Activated naive CD4-positive, alpha-beta T cell treated with Interleukin-2 at 50 U/mL for 16 hours (primary cell): ENCODE measurements at places on chromosomes 3 and 15.
A peak's percentile ranks its signal among the peaks of the same experiment; 100 is the strongest.

GRCh38 chr3:10983219-10983916 lies 9.2 kb upstream of the SLC6A1 start:
- DNase-seq: peak; percentile 3

DNA sequence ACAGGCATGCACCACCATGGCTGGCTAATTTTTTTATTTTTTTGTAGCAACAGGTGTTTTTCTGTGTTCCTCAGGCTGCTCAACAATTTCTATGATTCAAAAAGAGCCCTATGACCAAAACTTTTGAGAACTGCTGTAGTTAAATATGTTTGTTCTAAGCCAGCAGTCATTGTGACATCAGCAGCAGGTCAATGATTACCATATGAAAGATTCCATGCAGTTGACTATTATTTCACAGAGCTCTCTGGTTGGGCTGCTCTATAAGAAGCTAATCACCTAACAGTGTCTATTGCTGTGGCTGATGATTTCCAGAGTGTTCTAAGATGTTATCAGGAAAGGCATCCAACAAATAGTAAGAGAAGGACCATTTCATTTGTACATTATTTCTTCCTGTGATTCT lies at the start of gene CCDC54:
Gene CCDC54 (plus strand): TSS at position 289 of the 400 bp plus-strand sequence. CDS start 149 bp downstream, outside the sequence.
- DNase-seq: no peak

DNA sequence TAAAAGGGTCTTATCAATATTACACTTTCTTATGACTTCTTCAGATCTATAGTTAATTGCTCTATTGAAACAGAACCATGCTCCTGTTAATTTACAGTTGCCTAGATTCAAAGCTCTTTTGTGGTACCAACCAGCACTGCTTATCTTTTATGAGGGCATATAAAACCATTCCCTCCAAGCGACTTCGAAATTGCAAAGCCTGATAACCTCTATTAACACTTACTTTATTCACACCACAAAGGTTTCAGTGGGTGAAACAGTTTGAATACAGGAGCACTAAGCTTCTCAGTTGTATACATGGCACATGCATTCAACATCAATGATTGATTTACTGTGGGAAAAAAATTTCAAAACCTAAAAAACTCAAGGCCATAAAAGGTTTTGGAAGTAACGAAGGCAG lies 74.9 kb upstream of the PPIB start:
- no peak for DNase-seq

DNA sequence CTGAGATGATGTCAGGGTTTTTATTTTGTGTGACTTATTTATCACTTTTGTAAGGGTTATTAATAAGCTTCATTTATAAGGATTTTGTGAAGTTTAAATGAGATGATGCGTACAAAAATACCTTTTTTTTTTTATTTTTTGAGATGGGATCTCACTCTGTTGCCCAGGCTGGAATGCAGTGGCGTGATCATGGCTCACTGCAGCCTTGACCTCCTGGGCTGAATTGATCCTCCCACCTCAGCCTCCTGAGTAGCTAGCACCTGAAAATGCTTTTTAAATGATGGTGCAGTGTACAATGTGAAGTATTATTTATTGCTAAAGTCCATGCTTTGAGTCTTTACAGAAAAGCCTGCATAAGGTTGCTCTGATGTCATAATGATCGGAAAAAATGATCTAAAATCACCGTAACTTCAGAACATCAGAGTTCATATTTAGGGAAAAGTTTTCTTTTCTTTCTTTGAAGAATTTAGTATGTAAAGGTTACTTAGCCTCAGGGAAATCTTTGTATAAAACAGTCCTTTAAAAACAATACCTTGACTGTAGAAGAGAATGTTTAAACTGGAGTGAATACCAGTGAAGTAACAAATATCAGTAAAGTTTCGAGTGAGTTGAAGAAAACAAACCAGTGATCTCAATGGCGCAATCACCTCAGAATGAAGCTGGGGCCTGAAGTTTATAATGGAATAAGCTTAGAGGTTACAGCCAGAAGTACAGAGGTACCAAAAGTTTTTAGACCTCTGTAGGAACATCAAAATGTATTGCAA lies 29.7 kb downstream of the TCF12 start:
- no peak for DNase-seq

DNA sequence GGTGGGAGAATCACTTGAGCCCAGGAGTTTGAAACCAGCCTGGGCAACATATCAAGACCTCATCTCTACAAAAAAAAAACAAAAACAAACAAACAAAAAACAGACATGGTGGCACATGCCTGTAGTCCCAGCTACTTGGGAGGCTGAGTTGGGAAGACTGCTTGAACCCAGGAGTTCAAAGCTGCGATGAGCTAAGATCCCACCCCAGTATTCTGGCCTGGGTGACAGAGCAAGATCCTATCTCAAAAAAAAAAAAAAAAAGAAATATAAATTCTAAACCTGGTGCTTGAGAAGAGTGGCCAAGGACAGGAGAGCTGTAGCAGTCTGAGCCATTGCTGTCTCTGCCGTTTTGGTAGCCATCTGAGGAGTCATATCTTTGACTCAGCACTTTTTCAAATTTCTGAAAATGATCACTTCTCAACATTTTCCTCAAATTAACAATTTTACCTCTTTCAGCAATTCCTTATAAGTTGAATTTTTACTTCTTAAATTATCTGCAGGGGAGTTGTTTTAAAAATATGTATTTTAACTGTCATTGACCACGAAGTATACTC lies 3.6 kb upstream of the DENND4A start:
- DNase-seq: no peak

DNA sequence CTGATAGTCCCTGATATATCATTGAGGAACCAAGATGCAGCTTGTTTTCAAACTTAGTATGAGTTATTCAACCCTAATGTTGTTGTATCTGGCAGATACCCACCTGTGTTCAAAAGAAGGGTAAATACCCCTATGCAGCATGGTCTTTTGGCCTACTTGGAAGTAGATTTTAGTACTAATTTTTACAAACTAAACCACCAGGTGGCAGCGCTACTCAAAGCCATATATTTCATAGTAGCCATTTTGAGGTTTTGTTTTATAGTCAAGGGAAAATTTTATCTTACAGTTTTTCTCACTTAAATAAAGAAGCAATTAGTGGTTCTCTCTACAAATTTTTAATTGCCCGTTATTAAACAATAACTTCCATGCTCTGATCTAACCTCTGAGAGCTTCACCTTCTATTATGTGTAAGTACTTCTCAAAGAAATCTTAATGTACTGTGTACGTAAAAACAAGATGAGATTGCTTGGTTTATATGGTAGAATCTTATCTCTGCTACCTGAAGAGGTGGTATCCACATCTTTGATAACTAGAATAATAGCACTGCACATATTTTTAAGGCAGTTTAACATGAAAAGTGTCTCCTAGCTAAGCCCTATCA lies 31.5 kb upstream of the MLF1 start:
- DNase-seq: peak; percentile 28

DNA sequence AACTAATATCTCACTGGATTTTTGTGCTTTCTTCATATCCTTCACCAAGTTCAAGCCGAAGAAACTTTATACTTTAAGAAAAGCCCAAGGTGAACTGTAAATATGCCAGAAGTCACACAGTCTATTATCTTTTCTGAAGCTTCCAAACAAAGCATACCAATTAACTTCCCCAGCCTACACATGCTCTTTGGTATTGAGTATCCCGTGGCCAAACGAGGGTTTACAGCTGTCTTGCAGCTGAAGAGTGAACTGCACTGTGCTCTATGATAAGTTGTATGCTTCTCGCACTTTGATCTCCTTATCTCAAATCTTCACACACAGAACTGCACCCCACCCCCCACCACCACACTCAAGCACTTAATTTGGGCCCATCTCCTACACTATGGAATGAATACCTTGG lies 215.6 kb upstream of the VEPH1 start:
- no peak for DNase-seq

GRCh38 chr3:129556890-129557547 lies 14.0 kb downstream of the H1-8 start:
- DNase-seq: no peak

GRCh38 chr15:94125698-94126097 lies 105.7 kb upstream of the MCTP2 start:
- no peak for DNase-seq

DNA sequence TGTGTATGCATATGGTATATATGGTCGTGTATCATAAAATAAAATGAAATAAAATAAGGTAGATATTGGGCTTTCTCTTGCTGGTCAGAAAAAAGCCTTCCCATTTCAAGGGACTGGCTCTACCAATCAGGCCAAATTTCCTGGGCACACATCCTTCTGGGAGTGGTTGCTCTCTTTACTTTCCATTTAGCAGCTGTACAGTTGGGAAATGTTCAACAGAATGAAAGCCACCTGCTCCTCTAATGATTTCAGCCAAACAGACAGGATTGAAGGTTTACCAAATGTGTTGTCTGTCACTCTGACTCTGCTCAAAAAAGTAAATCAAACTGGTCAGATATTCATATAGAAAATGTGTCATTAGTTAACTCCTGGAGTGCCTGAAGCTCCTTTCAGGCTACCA lies 380.4 kb downstream of the ROBO2 start:
- DNase-seq: no peak

DNA sequence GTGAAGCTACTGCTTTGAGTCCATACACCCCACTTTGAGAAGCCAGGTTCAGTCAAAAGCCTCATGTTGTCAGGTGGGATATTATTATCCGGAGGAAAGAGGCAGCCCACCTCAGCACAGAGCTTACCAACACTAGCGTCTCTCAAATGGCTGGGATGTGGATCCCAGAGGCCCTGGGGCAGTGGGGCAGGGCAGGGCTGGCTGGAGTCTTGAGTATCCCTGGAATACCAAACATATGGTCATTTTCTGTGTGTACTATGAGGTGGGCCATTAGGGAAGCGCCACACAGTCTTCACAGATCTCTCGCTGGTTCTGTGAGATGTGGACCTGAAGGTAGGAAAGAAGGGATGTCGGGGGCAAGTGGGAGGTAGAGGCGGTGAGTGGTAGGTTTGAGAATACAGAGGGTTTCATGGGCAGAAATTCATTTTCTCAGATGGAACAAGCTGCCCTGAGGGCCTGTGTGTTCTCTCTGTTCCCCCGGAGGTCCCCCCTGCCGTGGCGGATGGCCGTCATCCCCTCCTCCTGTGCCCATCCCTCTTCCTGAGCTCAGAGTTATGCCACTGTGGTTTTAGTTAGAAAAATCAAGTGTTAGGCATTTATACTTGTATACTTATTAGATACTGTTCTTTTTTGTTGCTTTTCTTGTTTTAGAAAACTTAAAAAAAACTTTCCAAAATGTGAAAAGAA lies 66.4 kb downstream of the USP13 start:
- no peak for DNase-seq

DNA sequence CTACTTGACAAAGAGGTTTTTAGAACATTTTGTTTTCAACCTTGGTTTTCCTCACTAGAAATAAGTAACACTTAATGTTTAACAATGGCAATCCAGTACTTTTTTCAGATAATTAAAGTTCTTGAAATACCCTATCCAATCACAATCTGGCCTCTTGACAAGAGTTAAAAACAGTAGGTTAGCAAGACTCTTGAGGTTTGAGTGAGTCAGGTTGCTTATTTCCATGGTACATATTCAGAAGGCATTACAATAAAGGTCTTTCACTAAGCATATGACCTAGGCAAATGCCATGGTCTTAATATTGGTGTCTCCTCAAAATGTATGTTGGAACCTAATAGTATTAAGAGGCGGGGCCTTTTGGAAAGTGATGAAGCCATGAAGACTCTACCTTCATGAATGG lies 5.6 kb downstream of the SUCNR1 start:
- DNase-seq: no peak

- DNase-seq: no peak
Observed at GRCh38 chr3:164498917-164499316, 579.4 kb downstream of the SI start.

- DNase-seq: no peak
Observed at GRCh38 chr15:77921664-77922063, 155.8 kb downstream of the TBC1D2B start.

GRCh38 chr3:112476346-112476745 lies 22.9 kb downstream of the BTLA start:
- DNase-seq: no peak

GRCh38 chr3:69738315-69738714 lies 949 bp upstream of the MITF start:
- DNase-seq: no peak

GRCh38 chr3:144402430-144402829 lies 430.8 kb downstream of the DIPK2A start:
- DNase-seq: no peak

DNA sequence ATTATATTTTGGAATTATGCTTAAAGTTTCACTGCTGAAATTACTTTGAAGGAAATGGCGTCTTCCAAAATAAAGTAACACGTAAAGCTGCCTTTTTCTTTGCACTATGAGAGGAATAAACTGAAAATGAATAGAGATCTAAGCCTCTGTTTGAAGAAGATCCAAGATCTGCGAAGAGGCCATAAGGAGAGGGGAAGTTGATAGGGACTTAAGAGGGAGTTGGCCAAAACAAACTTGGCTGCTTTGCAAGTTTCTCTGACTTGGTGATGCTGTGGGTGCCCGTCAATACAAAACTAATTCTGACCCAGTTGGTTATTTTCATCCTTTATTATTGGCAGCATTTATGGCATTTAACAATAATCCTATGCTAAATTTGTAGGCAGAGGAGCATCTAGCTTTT lies 190.2 kb upstream of the GBE1 start:
- no peak for DNase-seq

- DNase-seq: no peak
Observed at GRCh38 chr15:92361321-92362000, 32.2 kb upstream of the ST8SIA2 start.

GRCh38 chr3:74510261-74510818 lies 104.1 kb downstream of the CNTN3 start:
- no peak for DNase-seq

DNA sequence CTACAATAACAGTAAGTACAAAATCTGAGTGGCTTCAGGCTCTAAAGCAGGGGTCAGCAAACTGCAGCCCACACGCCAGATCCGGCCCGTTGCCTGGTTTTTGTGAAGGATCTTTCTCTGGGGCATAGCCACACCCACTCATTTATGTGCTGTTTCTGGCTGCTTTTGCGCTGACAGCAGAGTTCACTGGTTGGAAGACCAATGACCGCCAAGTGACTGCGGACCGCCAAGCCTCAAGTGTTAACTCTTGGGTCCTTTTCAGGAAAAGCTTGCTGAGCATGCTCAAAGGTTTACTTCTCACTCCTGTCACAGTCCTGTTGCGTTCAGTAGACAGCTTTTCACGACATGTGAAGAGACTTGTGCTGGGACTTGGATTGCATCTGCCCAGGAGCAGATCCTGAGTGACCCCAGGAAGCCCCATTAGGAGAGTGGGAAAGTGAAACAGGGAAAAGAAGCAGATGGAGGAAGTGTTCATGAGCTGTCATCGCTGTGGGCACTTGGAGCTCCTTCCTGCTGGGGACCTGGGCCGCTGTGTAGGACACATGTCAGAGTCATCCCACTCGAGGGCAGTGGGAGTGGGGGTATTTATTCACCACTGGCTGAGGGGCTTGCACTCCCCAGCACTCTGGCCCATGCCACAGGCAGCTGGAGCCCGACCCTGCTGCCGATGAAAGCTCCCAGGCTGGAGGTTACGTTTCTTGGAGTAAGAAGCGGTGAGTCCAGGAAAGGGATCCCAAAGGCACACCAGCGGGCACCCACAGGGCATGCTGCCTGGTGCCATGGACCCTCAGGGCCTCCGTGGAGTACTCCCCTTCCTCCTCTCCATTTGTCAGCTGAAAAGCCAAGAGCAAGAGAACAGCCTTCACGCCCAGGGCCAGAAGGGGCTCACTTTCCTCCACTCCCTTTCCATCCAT lies 249.1 kb downstream of the PLCL2 start:
- no peak for DNase-seq

- DNase-seq: no peak
Observed at GRCh38 chr3:118912188-118912587, 122.5 kb downstream of the IGSF11 start.

- no peak for DNase-seq
Observed at GRCh38 chr3:185120126-185120525, 32.7 kb downstream of the C3orf70 start.
